ENCODE measurements at places on chromosomes 2 and 18.

DNA sequence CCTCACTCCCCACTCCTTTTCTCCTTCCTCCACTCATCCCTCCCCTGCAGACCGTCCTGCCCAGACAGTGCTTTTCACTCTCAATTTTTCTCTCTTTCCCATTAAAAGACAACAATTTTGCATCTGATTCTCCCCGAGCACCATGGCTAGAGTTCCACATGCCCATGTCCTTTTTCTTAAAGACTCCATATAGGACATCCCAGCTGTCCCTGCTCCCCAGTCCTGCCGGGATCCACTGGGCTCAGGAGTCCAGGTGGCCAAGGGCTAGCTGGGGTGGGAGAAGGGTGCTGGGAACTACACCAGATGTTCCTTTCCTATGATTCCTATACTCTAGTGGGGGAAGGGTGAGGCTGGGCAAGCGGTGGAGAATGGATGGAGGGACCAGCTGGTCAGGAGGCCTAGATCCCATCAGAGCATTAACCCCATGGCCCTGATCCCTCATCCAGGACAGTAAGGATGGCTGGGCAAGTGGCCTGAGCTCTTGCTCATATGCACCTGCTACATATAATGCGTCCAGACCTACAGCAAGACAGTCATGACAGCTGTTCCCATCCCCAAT is 52.8 kb upstream of the RMDN2 start:
- DNase-seq, result no peak

DNA sequence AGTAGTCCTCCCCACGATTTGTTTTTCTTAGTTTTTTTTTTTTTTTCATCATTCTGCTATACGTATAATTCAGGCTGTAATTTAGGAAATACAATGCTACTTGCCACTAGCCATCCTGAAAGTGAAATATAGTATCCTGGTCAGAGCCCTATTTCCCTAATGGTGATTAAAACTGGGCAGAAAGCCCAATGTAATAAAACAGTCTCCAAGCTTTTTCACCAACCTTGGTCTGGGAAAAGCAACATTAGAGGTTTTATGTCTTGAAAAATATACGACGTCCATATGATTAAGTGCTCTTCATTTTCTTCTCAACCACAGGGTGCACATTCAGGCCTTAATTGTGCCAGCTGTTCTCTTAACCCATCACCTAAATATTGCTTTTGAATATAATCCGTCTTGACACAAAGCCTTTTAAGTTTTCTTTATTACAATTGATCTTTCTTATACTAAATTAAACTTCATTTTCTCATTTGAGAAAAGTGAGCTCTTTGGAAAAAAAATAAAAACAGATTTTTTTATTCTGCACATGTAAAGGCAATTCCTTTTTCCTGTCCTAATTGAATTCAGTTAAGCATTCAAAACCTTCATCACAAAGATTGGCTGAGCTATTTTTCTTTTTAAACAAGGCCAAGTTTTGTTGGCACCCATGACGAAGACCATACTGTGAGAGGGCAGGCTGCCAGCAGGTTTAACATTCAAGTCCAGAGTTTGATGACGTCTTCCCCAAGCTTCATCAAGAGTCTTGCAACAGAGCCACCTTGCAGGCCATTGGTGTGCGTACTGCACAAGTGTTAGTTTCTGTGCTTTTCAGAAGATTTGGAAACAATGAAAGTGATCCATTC is 52.7 kb downstream of the MAP2 start:
- peak; percentile 92 for DNase-seq

- DNase-seq, result peak; percentile 85
These were observed 47.4 kb downstream of the LRRFIP1 start for GRCh38 chr2:237674731-237675276.

GRCh38 chr18:46173393-46174341 is 69.5 kb downstream of the HAUS1 start:
- DNase-seq, result peak; percentile 94

- DNase-seq, result no peak
These were observed 6.5 kb downstream of the KCNJ3 start for GRCh38 chr2:154704991-154705390.

- DNase-seq, result no peak
These were observed 406.2 kb downstream of the NUP35 start for GRCh38 chr2:183530333-183530901.

DNA sequence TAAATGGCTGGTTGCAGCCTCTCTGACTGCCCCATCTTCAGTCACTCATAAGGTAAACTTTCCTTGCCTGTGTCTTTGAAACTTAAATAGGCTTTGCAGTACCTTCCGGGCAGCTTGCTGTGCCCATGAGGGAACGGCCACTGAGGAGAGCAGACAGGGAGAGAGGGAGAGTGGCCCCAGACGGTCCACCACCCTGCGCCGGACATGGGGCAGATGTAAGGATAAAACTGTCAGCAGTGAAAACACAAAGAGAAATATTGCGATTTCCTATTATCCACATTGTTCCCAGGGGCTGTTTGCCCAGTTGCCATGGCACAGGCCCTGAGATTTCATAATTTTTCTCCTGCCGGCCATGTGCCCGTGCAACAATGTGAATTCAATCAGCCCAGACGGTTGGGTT is 265.9 kb upstream of the SALL3 start:
- no peak for DNase-seq

- DNase-seq, result no peak
These were observed 1250.7 kb upstream of the FAM98A start for GRCh38 chr2:34849827-34850226.

DNA sequence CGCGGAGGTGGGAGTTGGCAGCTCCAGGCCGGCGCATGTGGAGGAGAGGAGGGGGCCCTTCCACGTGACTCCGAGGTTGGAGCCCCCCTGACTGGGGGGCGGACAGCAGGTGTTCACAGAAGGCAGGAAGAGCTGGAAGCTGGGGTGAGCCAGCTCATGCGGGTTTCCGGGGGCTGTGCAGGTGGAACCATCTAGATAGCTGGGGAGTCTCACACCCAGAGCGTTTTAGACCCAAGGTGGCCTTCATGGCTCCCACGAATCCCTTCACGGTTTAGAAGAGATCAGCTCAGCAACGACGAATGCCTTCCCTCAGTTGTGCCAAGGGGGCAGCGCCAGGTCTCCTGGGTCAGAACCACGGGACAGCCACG is 740.5 kb upstream of the SALL3 start:
- DNase-seq, result no peak

- no peak for DNase-seq
These were observed 96.1 kb downstream of the UGGT1 start for GRCh38 chr2:128187032-128187654.

DNA sequence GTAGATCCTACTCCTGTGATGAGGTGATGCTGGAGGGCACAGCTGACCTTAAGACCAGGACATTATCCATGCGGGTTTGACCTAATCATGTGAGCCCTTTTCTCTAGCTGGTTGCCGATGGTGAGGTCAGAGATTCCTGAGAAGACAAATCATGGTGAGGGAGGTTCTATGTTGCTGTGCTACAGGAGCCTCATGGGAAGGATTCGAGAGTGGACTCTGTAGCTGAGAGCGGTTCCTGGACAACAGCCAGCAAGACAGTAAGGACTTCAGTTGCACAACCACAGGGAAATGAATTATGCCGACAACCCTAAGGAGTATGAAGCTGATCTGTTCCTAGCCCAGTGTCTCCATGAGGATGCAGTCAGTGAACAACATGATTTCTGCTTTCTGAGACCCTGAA is 80.4 kb downstream of the EPB41L3 start:
- no peak for DNase-seq

- DNase-seq, result no peak
These were observed 45.3 kb downstream of the RTTN start for GRCh38 chr18:70160073-70160678.

DNA sequence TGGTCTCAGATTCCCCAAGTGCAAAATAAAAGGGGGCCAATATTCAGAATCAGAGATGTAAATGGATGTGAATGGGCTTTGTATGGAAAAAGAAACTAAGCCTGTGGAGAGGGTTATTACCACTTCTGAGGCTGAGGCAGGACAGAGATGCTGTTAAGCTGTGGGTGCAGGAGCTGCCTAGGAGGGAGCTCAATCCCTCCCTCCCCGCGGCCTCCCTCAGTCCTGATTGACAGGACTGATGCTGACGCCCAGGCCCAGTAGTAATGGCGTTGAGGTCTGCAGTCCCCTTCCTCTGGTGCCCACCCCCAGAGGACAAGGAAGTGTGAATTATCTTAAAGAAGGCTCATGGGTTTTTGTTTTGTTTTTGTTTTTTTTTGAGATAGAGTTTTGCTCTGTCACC is 40.4 kb downstream of the PSD4 start:
- DNase-seq, result no peak

DNA sequence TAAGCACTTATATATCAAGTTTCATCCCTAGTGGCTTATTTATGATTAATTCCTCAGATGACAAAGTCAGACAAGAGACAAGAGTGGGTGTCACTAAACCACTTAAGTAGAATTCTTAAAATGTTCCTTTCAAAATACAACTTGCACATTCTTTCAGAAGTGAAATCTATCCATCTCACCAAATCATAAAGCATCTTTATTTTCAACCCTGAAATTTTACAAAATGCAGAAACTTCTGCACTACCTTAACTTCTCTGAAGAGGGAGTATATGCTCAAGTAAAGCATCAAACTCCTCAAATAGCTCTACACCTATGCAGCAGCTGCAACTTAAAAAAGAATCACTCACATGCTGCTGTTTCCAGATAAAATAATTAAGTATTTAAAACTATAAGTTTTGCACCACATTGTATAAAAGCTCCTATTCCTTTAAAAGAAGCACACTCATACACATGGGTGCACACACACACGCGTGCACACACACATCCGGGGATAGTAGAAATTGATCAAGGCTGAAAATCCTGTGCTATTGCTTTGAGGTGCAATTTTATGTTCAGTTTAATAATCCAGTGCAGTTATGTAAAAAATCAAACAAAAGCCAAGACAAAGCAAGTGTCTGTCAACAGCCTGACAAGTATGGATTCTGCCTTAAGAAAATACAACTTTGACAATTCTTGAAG is 244.5 kb downstream of the TCF4 start:
- DNase-seq, result no peak

GRCh38 chr18:8730080-8730827 is 24.9 kb downstream of the MTCL1 start:
- DNase-seq, result no peak

DNA sequence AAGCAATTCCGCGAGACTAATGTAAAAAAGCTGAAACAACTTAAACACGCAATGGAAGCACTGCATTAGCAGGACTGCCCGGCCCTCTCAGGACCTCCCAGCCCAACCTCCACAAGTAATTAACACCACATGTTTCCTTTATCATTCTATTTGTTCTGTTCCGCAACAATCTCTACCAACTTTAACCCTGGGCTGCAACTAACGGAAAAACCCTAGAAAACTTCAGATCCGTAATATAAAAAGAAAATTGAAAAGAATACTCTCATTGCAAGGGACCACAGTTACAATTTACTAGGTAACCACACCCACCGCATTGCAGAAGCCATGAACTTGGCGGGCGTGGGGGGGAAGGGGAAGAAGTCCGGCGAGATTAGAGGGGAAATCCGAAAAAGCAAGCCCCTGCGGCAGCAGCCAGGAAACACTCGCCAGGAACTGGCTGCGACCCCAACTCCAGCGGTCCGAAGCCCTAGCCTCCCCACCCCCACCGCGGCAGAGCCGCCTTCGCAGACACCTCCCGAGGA is 1.2 kb downstream of the EPB41L3 start:
- DNase-seq, result peak; percentile 39
